NCI-H187 (cell line): ENCODE measurements at places on chromosomes 3 and 15.

GRCh38 chr15:43928152-43928551, 101.3 kb downstream of the WDR76 start:
- DNase-seq, result no peak

DNA sequence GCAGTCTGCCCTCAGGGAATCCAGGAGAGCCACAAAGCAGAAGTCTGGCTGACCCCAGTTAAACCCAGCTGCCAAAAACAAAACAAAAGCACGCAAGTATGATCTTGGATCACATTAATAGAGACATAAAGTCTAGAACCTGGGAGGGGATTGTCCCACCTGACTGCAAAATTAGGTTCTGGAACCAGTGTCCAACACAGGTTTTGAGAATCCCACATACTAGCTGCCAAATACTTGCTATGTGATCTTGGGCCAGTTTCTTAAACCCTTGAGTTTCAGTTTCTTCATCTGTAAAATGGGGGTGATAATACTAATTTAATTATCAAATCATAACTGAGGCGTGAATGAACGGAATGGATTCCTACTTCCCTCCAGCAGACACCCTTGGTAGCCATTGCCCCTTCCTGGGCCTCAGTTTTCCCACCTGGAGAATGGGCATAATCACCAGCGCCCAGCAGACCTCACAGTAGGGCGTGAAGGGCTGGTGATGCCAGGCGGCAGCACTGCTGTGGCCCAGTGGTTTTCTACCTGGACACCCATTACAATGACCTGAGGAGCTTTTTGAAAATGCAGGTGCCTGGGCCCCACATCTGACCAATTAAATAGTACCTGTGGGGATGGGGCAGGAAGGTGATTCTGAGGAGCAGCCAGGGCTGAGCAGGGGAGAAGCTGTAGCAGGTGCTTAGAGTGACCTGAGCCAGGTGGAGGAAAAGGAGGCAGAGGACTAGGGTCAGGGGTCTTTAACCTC, 32.2 kb downstream of the GRIP2 start:
- no peak for DNase-seq

DNA sequence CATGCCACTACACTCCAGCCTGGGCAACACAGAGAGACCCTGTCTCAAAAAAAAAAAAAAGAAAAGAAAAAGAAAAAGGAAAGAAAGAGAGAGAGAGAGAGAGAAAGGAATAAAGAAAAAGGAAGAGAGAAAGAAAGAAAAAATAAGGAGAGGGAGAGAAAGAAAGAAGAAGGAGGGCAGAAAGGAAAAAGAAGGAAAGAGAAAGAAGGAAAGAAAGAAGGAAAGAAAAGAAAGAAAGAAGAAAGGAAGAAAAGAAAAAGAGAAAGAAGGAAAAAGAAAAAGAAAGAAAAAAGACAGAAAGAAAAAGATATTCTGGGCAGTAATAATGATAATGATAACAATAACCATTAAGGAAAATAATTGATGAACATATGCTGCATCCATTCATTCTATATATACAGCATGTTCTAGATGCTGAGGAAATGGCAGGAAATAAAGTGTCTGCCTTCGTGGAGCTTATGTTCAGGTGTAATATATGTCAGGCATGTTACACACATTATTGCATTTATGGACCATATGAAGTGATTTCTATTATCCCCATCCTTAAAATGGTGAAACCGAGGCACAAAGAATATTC, 37.4 kb upstream of the MAGEF1 start:
- no peak for DNase-seq

- DNase-seq, result no peak
These were observed 3.0 kb upstream of the TFDP2 start for GRCh38 chr3:142152384-142152783.

GRCh38 chr15:62950462-62950931, 92.0 kb upstream of the TPM1 start:
- no peak for DNase-seq

GRCh38 chr3:138019281-138020069, 9.5 kb downstream of the CLDN18 start:
- DNase-seq, result no peak

GRCh38 chr15:45087513-45087912, 26.5 kb downstream of the DUOX2 start:
- no peak for DNase-seq

- DNase-seq, result no peak
These were observed 632 bp downstream of the CTSH start for GRCh38 chr15:78944202-78944625.

DNA sequence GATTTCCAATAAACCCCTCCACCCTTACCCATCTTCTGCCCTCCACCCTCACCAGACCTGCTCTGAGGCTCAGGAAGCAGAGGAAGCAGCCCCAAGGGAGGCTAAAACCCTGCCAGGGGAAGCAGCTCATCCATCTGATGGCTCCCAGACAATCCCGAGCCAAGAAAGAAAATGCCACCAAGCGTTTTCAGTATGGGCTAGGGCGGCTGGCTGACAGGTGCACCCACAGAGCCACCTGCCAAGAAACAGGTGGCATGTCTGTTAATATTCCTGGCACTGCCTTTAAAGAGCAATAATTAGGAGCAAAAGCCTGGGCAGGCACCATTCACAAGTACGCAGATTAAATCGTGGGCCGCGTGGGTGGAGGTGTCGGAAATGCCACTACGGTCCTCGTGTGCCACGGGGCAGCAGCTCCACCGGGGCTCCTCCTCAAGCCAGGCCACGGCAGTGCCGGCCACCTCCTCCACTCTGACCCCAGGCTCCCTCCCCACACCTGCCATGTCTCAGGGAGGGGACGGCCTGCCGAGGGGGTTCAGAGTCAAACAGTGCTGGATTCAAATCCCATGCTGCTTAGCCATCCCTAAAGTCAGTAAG, 23.9 kb upstream of the GRIP2 start:
- DNase-seq, result no peak

GRCh38 chr3:143855183-143855582, 6.9 kb upstream of the SLC9A9 start:
- DNase-seq, result no peak

DNA sequence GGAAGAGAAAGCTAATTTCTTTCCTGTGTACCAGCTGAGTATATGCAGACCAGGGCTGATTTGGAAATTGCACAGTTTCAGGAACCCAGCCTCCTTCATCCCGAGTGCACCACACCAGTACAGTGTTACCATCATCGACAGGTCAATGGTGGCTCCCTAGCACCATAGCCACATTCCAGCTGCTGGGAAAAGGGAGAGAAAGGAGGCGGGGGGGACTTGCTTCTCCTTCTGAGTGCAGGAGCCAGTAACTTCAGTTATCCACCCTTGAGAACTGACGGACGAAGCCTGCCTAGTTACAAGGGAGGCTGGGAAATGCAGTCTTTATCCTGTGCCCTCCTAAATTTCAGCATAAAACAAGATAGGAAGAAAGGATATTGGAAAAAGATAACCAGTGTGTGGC, 129.7 kb upstream of the PRICKLE2 start:
- no peak for DNase-seq

GRCh38 chr3:156299569-156299968, 179.2 kb downstream of the KCNAB1 start:
- no peak for DNase-seq

DNA sequence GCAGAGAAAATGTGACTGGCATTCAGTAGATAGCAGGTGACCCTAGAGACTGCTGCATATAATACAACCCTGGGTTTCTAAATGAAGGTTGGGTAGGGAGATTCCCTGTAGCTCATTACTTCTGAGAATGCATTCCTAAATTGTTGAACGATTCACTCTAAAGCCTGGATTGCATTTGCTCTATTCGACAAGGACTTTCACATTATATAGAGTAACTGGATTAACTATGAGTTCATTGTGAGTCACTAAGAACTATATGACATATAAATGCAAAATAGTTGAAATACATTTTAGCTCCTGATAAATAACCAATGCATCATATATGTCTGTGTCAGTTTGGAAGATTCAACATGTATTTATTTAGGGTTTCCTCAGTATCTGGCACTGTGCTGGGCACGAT, 294.7 kb upstream of the CCDC54 start:
- no peak for DNase-seq

GRCh38 chr3:20583648-20584047, 397.6 kb upstream of the SGO1 start:
- no peak for DNase-seq

DNA sequence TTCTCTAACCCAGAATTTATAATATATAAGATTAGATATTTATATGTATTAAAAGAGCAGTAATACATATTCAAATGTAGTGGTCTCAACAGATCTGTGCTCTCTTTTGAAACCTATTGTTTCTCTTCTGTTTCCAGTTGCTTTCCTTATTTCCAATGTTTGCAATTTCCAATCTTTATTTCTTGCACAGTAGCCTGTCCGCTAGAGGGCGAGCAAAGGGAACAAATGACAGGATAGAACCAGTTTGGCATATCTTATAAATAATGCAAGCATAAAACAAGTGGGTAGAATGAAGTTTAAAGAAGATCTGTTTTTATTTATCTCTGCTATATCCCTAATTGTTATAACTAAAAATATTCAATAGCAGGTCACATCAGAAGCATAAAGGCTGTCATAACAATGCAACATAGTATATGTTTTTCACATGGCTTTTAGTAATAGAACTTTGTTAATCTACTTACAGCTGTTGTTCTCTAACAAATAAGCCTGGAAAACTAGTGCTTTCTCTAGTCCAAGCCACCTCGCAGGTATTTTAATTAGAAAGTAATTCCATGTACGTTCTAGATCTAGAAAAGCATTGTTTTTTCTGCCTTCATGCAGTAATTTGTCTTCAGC, 15.1 kb upstream of the TCAIM start:
- DNase-seq, result no peak

GRCh38 chr3:148723631-148724030, 25.9 kb downstream of the AGTR1 start:
- no peak for DNase-seq

DNA sequence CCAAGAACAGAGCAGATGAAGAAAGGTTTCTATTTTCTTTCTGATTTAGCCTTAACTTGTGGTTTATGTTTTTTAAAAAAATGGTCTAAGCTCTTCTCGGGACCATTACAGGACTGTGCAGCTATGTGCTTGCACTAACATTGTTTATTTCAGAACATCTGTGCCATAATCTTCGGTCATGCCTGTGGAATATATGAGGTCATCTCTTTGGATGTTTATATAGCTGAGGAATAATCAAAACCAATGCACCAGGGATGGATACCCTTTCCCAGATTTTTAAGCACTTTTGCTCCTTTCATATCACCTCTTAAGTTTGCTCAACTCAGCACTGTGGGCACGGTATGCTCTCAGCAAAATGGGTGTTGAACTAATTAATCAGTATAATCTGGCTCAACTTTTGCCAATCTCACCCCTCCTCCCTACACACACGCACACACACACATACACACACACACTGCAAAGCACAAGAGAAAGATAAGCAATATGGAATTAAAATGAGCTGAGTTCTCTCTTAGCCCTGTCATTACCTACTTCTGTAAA, 268.5 kb upstream of the TMC3 start:
- DNase-seq, result no peak

DNA sequence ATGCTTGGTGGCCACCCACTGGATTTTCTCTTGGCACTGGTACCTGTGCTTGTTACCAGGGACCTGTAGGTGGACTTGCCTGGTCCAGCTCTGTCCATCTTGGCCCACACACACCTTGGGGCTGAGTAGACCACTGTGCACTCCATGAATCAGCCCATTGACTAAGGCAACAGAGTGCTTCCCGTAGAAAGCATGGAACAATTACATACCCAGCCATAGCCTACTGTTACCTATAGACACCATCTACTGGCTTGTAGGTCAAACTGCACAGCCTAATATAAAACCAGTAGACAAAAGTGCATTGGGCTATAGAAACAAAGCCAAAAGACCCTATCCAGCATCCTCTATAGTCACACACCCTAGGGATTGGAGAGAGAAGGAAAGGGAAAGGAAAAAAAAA, 378.9 kb downstream of the OTOL1 start:
- DNase-seq, result no peak

- no peak for DNase-seq
These were observed 580.6 kb upstream of the ADAMTS9 start for GRCh38 chr3:65268426-65268825.

- no peak for DNase-seq
These were observed 270.8 kb upstream of the TOPAZ1 start for GRCh38 chr3:43970920-43971319.

DNA sequence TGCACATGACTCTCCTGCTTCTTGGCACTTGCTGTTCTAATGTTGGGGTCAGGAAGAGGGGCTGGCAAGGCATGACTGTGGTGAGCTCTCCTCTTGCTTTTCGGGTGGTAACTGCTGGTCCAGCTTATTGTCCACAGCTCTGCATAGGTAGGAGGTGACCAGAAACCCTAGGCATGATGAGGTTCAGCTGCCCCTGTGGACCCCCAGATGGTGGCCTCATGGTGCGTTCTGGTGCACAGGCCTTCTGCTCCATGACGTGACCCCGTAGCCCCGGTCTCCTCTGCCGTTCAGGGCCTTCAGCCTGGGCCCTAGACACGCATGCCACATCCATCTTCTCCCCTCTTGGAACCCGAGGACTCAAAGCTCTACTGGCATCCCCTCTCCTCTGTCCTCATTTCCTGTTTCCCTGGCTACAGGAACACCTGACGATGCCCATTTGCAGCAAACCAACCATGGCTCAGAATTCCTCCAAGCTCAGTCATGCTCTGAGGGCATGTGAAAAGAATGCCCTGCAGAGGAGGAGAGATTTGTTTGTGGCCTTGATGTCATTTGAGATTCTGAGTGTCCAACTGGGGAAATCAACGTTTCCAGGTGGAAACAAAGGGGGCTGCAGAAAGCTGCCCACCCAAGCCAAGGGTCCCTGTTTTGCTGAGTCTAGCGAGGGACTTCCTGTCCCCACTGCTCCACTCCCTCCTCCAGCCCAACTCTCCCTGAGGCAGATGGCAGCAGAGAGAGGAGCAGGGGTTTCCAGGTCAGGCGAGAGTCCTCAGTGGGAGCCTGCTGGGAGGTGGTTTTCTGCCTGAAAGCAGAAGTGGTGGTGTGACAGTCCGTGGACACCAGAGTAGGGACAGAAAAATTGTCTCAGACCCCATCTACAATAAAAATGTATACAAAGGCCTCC, 198.7 kb upstream of the LYSMD4 start:
- no peak for DNase-seq

DNA sequence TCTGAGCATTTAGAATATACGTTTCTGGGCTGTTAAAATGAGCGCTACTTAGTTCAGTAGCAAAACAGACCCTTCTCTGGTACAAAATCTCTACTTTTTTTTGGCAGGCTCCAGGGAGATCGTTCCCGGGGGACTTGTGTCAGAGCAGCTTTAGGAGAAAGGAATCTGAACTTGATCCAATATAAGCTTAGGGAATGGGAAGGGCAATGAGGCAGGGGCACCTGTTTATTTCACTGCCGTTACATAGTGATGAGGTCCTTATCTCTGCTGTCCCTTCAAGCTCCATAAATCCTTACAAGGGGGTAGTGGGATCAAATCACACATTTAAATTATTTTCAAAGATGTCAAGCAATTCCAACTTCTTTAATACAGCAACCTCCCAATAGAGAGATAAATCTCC, 128.7 kb upstream of the BNIP2 start:
- DNase-seq, result no peak

DNA sequence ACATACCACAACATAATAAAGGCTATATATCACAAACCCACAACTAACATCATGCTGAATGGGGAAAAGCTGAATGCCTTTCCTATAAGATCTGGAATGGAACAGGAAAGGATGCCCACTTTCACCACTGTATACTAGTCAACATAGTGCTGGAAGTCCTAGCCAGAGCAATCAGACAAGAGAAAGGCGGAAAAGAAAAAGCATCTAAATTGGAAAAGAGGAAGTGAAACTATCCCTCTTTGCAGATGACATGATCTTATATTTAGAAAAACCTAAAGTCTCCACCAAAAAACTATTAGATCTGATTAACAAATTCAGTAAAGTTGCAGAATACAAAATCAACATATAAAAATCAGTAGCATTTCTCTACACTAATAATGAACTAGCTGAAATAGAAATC, 14.6 kb upstream of the PIK3CA start:
- DNase-seq, result no peak

- DNase-seq, result no peak
These were observed 1.6 kb downstream of the LNP1 start for GRCh38 chr3:100402891-100403290.
